ENCODE measurements at places on chromosomes 1 and 21. TPM values are rescaled to one million over a fixed set of nuclear protein-coding genes. Genes with fewer than 3 reads are reported as not detected.

GRCh38 chr21:44708866-44709425, 2.4 kb downstream of the TSPEAR start:
- DNase-seq = peak; percentile 28

DNA sequence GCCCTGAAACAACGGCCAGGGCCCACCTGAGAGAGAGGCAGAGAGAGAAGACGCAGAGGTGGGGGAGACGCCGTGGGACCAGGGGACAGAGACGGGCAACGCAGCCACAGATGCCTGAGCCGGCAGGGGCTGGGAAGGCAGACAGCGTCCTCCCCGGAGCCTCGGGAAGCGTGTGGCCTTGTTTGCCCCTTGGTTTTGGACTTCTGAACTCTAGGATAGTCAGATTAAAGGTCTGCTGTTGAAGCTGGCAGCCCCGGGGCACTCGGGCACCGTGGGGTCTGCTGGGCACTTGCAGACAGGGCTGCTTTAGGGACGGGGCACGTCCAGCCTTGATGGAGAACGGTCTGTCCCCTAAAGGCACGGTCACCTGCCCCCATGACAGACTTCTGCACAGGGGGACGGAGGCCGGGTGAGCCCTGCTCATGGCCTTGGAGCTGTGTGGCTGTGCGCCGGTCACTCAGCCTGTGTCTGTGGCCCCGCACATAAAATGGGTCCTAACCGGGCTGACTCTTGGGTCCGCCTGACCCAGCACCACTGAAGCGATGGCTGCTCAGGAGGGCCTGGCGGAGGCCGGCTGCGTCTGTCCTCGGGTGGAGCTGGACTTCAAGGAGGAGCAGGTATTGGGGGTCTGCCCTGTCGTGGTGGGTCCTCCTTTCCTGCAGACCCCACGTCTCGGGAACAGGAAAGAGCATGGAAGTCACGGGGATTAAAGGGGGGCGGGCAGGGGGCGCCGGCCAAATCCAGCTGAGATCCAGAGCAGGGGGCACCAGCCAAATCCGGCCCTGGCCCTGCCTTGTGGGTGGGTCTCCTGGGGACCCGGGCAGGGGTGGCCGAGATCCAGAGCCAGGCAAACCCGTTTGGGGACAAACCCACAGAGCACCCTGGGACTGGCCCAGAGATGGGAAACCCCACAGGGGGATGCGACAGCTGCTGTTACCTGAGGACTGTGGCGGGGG, 9.6 kb upstream of the RNF223 start:
- DNase-seq = no peak

- DNase-seq = no peak
Observed at GRCh38 chr1:47181095-47181954, 8.5 kb downstream of the PDZK1IP1 start.

GRCh38 chr1:47575855-47576757, 138.3 kb downstream of the FOXD2 start:
- DNase-seq = no peak

GRCh38 chr1:84888753-84889152, 4.3 kb downstream of the LPAR3 start:
- no peak for DNase-seq

DNA sequence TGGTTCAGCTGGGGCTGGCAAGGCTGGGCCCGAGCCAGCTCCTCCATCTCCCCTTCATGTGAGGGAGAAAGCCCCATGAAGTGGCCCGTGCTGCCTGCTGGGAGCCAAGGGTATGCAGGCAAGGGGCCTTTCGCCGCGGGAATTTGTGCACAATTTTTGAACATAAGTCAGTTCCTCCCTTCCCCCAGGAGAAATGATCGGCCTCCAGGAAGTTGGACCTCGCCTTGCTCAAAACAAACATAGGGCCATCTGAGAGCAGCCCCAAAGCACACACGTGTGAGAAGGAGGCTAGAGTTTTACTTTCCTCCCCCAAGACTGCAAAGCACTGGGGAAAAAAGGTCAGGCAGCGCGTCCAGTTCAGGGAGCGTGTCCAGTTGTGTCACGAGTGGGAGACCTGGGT, 64.7 kb downstream of the PRDM16 start:
- DNase-seq = no peak

DNA sequence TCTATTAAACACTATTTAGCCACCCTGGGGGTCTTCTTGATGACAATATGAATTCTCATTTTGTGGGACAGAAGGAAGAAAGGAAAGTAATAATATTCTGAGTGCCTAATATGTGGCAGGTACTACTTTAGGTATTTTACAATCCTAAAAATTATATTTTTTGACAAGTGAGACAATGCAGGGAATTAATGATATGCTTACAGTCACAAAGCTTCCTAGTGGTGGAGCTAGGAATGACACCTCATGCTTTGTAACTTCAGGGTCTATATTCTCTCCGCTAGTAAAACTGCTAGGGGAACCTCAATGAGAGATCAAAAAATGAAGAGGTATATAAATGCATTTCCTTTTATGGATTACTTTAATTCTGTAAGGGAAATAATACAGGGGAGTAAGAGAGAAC, 44.3 kb downstream of the TPR start:
- DNase-seq = no peak

DNA sequence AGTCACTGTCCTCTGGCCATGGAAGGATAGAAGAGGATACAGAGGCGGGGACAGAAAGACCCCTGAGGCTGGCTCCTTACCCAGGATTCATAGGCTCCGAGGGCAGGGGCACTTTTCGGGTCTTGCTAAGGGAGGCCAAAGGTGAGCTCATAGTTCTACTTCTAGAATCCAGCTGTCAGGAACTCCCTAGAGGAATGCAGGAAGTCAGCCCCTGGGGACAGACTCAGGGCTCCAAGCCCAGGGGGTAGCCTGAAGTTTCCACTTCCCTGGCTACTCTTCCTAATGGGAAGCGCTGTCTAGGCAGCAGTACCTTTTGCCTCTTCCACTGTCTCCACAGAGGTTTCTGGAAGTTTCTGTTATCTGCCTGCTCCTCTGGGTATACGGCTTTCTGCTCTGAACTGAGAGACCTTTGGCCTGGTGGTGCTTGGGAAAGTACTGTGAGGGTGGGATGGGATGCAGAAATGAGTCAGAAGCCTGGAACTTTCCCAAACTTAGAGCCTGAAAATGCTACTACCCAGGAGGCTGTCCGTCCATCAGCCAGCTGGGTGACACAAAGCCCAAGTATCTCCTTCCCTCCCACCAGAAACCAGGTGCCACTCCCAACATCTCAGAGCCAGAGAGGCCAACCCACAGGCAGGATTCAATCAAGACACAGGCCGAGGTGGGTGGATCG, 3.6 kb downstream of the UBXN11 start:
- DNase-seq = no peak

- DNase-seq = no peak
Observed at GRCh38 chr1:85838238-85838637, 130.0 kb upstream of the ZNHIT6 start.

DNA sequence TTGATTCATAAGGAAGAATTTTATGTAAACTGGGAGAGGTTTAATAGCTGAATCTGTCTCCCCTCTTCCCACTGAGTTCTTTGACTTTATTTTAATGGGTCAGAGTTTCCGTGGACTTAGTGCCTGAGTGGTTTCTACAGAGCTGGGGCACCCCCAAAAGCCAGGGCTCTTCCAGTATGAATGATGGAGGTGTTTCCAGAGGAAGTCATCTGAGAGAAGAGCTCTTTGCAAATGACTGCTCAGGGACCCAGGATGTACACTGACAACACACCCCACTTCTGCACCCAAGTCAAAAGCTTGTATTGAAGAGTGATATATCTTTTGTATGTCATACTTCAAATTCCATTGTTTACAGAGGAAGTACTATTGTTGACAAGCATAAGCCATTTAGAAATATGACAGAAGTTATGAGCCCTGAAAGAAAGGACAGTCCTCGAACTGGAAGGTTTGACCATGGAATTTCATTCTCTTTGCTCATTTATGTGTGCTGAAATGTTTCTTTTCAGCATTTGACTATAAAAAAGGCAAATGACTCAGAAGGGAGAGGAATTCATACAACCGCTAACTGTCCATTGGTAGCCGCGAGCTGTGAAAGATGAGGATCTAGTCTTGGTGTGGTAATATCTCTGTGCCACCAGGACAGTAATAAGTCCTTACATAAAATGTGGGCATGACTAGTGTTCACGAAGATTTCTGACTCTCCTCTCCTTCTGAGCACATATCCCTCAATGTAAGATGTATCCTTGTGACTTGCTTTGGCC, 25.4 kb upstream of the LMX1A start:
- no peak for DNase-seq

DNA sequence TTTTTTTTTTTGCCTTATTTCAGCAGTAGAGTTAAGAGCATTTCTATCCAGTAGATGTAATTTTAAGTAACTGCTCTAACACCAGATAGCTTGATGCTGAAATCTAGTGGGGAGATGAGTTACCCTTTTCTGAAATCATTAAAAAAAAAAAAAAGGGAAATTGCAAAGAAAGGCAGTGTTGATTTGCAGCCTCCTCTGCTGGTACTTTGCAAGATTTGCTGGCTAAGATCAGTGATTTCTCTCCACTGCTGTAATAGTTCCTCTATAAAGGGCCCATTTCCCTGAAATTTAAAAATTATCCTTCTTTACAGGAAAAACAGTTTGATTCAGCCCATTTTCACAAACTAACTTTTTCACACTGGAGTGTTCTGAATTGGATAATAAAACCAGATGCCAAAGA, 120.6 kb downstream of the PTBP2 start:
- no peak for DNase-seq

- no peak for DNase-seq
Observed at GRCh38 chr1:19429611-19430010, 55.7 kb downstream of the CAPZB start.

- DNase-seq = no peak
Observed at GRCh38 chr1:63366908-63367214, 566 bp upstream of the ALG6 start.

GRCh38 chr1:239810061-239810481, 281.6 kb upstream of the FMN2 start:
- DNase-seq = no peak

DNA sequence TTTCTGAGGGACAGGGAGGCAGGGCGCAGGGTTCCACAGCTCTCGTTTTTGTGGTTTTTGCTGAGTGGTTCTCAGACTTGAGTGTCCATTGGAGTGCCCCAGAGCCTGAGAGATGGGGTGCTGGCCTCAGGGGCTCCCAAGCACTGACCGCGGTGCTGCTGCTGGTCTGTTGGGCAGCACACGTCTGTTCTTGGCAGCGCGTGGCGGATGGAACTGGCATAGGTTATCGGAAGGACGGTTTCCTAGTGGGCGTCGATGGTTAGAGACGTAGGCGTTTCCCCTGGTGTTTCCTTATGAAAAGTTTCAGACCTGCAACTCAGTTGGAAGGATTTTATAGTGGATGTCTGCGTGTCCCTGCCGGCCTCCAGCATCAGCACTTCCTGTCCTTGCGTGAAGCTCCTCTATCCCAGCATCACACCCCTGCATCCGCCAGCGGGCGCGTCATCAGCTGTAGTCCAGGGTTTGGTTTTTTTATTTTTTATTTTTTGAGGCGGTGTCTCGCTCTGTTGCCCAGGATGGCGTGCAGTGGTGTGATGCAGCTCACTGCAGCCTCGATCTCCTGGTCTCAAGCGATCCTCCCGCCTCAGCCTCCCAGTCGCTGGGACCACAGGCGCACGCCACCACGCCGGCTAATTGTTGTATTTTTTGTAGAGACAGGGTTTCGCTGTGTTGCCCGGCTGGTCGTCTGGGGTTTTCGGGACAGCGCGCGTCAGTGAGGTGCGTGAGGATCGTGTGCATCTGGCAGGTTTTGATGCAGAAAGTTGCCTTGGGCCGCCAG, 11.8 kb downstream of the RRP1 start:
- no peak for DNase-seq

UTP11 gene
- 34.2 TPM for total RNA-seq

LAMC2 gene
- total RNA-seq = 14.5 TPM

HJV gene
- total RNA-seq = not detected

SPRR2A gene
- total RNA-seq = 0.96 TPM

SPRR2B gene
- not detected for total RNA-seq

PCP4 gene
- 49.3 TPM for total RNA-seq

MYBPH gene
- total RNA-seq = not detected

All from ureter (tissue), 1 donor.